ENCODE measurements at places on chromosomes 4 and X. TPM values are rescaled to one million over a fixed set of nuclear protein-coding genes. Genes with fewer than 3 reads are reported as not detected.

TEX13C gene
- polyA plus RNA-seq: not detected

RAI2 gene
- 0.32 TPM for polyA plus RNA-seq

ZCCHC12 gene
- 0.12 TPM for polyA plus RNA-seq

TEC gene
- 1.6 TPM for polyA plus RNA-seq

SHROOM4 gene
- not detected for polyA plus RNA-seq
